Colonic mucosa (tissue), 4 donors: ENCODE measurements at places on chromosomes 2 and 18.

DNA sequence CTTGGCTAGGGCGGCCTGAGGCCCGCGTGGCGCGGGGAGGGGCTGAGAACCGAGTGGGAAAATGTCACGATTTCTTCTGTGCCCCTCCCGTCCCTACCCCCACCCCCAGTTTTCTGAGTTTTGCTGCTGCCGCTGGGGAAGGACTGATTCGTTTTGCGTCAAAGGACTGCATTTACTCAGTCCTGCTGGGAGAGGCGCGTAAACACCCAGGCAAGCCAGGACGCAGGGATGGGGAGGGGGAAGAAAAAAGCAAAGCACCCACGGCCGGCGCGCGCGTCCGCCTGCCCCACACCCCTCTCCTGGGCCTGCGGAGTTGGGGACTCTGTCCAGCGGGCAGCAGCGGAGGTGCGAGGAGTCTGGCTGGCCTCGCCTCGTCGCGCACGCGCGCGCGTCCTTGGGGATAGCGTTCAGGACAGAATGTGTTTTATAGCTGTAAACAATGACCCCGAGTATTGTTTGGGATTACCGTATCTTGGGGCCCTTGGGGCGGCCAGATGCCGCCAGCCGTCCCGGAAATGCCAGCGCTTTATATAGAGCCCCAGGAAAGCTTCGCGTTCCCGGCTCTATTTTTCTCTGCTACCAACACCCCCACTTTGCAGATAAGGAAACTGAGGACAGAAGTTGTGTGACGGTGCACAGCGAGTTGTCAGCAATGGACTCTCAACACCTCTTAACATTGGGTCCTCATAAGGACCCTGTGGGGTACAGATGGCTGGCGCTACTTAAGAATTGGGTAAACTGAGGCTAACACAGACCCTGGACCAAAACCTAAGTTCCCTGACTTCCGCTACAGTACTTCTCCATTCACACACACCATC lies 1.7 kb upstream of the FOSL2 start:
- no peaks in the 10 kb centered on the region for H3K36me3 ChIP-seq
- peak overlapping the region; percentile 100 for H3K27ac ChIP-seq
- peak; percentile 83 for DNase-seq
- H3K27me3 ChIP-seq, result no peaks in the 10 kb centered on the region
- H3K4me1 ChIP-seq, result no peaks in the 10 kb centered on the region
- peak overlapping the region; percentile 85 for H3K4me3 ChIP-seq

DNA sequence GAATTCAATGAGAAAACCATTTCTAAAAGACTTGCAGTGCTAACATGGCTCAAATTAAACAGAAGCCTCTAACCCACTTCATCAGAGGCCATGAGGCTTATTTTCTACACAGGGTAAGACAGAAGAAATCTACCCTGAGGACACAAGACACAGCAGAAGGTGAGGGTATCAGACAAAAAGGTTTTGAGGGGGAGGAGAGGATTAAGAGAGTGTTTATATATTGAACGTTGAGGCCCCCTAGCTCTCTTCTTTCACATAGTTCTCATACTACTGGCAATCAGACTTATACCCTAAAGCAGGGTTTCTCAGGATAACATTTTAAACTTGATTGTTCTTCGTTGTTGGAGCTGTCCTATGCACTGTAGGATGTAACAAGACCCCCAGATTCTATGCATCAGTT lies 21.4 kb downstream of the ORC4 start:
- DNase-seq, result no peak
- no peak overlapping the region for H3K27ac ChIP-seq
- no peaks in the 10 kb centered on the region for H3K36me3 ChIP-seq
- H3K27me3 ChIP-seq, result no peaks in the 10 kb centered on the region
- no peaks in the 10 kb centered on the region for H3K4me1 ChIP-seq

- no peak overlapping the region for H3K4me3 ChIP-seq
- no peak overlapping the region for H3K27ac ChIP-seq
- H3K27me3 ChIP-seq, result no peaks in the 10 kb centered on the region
- no peaks in the 10 kb centered on the region for H3K4me1 ChIP-seq
These were observed 39.7 kb downstream of the DHX57 start for GRCh38 chr2:38835990-38836389.

GRCh38 chr2:64750001-64750816 lies 96.5 kb upstream of the SERTAD2 start:
- no peaks in the 10 kb centered on the region for H3K36me3 ChIP-seq
- peaks cover 8% of the 10 kb centered on the region for H3K4me1 ChIP-seq
- peak; percentile 70 for DNase-seq
- peak overlapping the region; percentile 60 for H3K4me3 ChIP-seq
- peak overlapping the region; percentile 95 for H3K27ac ChIP-seq

DNA sequence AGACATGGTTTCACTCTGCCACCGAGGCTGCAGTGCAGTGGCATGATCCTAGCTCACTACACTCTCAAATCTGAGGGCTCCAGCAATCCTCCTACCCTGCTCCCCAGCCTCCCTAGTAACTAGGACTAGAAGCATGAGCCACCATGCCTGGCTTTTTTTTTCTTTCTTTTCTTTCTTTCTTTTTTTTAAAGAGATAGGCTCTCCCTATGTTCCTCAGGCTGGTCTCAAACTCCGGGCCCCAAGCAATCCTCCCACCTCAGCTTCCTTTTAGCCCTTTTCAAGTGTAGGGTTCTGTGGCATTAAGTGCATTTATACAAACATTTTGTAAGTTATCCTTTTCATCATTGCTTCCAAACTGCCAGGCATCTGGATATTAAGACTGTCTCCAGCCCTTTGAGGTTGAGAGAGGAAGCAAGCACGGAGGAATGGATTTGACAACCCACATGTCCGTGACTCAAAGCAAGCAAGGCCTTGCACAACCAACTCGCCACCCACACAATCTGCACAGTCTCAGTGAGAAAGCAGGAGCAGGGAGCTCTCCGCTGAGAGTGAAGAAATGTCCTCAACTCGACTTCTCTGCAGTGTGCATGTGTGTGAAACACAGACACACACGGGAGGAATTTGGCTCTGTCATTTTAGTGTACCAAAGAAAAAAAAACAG lies 65.6 kb downstream of the ATP8B1 start:
- no peak for DNase-seq
- no peaks in the 10 kb centered on the region for H3K27me3 ChIP-seq
- H3K4me3 ChIP-seq, result no peak overlapping the region
- H3K4me1 ChIP-seq, result peaks cover 11% of the 10 kb centered on the region

DNA sequence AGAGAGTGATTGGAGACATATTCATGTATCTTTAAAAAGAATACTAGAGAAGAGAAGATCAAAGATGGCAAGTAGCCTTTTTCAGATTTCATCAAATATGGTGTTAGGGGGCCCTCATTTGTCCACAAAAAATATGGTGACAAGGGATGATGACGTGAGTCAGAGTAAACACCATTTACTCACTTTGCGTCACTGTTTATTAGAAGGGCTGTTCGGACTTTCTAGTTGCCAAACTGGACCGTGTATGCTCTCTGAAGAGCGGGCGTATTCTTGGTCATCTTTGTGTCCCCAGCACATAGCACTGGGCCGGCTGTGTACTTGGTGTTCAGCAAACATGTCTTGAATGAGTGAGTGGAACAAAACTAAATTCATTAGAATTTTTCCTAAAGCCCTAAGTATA lies 37.5 kb downstream of the TTC39C start:
- no peak overlapping the region for H3K27ac ChIP-seq
- no peak overlapping the region for H3K4me3 ChIP-seq
- H3K4me1 ChIP-seq, result no peaks in the 10 kb centered on the region
- no peaks in the 10 kb centered on the region for H3K36me3 ChIP-seq

DNA sequence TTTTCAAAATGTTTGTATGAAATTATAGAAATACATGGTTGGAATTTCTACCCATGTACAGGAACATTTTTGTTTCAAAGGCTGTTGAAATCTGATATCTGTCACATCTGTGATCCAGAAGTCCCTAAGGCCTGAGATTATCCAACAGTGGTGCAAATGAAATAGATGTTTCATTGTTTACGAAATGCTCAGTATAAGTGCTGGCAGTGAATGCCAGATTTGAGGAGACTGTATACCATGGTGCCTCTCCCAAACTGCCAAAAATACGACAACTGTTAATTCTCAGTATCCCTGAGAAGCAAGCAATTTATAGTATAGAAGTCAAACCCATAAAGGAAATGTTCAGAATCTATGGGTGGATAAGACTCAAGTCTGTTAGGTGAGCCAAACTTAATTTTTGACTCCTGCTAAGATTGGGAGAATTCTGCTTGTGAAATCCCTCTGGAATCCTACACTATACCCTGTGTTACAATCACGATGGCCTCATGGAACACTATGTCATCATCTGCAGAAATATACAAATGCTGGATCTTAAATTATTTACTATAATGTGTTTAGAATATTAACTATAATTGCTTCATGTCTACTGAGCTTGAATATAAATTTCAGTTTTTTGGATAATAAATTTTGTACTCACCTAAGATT lies 71.2 kb upstream of the DOCK10 start:
- no peak for DNase-seq
- H3K36me3 ChIP-seq, result no peaks in the 10 kb centered on the region
- H3K4me1 ChIP-seq, result no peaks in the 10 kb centered on the region
- no peaks in the 10 kb centered on the region for H3K27me3 ChIP-seq
- no peak overlapping the region for H3K27ac ChIP-seq
- no peak overlapping the region for H3K4me3 ChIP-seq

- H3K27me3 ChIP-seq, result no peaks in the 10 kb centered on the region
- no peaks in the 10 kb centered on the region for H3K36me3 ChIP-seq
- no peaks in the 10 kb centered on the region for H3K4me1 ChIP-seq
- no peak overlapping the region for H3K4me3 ChIP-seq
These were observed 386.6 kb downstream of the NRXN1 start for GRCh38 chr2:50645346-50645745.

- H3K4me3 ChIP-seq, result no peak overlapping the region
- no peaks in the 10 kb centered on the region for H3K27me3 ChIP-seq
- H3K36me3 ChIP-seq, result no peaks in the 10 kb centered on the region
- no peak overlapping the region for H3K27ac ChIP-seq
These were observed 33.9 kb upstream of the POMC start for GRCh38 chr2:25202275-25202674.

DNA sequence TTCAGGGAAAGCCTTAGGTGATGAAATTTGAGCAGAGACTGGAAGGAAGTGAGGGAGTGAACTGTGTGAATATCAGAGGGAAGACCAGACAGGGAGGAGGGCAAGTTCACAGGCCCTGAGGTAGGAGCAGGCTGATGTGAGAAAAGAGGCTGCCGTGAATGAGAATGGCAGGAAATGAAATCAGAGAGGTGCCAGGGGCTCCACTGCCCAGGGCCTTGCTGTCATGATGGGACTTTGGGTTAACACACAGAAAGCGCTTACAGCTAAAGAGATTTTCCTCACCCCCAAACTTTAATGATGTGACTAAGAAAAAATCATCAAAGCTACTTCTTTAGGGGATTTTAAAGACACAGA lies 53.8 kb downstream of the MARCHF4 start:
- H3K27me3 ChIP-seq, result no peaks in the 10 kb centered on the region
- DNase-seq, result no peak
- H3K27ac ChIP-seq, result no peak overlapping the region
- H3K4me3 ChIP-seq, result no peak overlapping the region

- no peaks in the 10 kb centered on the region for H3K36me3 ChIP-seq
- H3K4me3 ChIP-seq, result no peak overlapping the region
- no peak overlapping the region for H3K27ac ChIP-seq
- H3K4me1 ChIP-seq, result no peaks in the 10 kb centered on the region
- H3K27me3 ChIP-seq, result no peaks in the 10 kb centered on the region
These were observed 231.7 kb downstream of the TRIB2 start for GRCh38 chr2:12948231-12948960.

DNA sequence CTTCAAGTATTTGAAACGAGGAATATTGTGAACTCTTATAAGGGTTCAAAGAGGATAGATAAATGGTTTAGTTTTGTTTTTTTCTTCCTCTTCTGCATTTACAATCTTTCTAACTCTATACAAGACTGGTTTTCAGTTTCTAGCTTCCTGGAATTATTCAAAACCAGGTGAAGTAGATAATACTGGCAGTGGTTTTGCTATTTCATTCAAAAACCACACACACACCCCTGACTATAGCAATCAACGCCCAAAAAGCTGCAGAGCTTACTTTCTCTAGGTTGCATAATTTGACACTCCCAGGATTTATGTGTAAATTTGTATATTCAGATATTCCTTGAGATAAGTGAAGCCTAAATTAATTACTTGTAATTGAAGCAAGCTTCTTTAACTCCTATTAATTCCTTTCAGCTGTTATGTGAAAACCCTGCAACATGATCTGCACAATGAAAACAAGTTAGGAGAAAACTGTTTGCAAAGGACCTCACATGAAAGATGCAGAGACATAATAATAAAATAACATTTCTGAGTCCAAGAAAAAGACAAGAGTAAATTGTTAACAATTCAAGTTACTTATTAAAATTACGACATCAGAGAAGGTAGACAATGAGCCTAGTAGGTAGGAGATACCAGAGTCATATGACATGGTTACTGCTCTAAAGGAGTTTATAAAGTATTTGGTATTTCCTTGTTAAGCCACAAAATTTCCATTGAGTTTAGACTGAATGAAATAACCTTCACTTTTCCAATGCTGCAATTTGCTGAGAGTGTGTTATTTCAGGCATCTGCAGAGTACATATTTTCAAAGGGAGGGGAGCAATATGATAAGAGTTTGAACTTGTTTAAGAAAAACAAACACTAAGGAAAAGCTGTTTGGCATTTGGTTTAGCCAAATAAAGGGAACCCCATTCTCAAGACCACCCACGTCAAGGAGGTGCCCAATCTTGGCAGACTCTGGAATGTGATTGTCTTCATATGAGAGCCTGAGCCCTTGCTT lies 1.6 kb upstream of the NFE2L2 start:
- H3K27me3 ChIP-seq, result no peaks in the 10 kb centered on the region
- DNase-seq, result peak; percentile 25
- H3K36me3 ChIP-seq, result no peaks in the 10 kb centered on the region
- H3K4me1 ChIP-seq, result no peaks in the 10 kb centered on the region
- peak overlapping the region; percentile 100 for H3K27ac ChIP-seq

GRCh38 chr2:163906410-163906809 lies 170.6 kb upstream of the FIGN start:
- no peak for DNase-seq
- H3K36me3 ChIP-seq, result no peaks in the 10 kb centered on the region
- H3K4me1 ChIP-seq, result no peaks in the 10 kb centered on the region

DNA sequence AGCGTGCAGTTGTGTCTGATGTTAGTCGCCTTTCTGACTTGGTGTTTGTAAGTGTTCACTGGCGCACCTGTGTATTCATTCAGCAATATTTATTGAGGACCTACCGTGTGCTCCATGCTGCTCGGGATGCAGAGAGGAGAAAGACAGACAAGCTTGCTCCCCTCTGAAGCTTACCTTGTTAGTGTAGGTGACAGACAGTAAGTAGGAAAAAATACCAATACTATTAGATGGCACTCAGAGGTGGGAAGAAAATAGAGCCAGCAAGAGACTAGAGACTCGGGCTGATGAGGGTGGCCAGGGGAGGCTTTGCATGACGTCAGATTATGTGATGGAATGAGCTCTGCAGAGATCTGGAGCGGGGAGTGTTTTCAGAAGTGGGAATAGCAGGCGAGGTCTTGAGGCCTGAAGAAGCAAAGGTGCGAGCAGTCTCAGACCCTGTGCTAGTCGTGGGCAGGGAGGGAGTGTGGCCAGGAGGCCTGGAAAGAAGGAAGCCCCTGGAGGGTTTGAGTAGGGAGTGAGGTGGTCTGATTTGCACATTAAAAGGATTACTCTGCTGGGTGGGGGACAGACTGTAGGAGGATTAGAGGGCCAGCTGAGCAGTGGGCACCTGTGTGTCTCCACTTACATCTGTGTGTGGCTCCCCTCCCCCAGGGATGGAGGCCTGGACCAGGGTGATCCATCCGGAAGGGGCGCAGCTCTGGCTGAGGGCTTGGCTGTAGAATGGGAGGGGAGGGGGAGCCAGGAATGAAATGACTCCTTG lies 11.8 kb downstream of the MTCL1 start:
- no peak overlapping the region for H3K4me3 ChIP-seq
- peak; percentile 14 for DNase-seq
- no peaks in the 10 kb centered on the region for H3K27me3 ChIP-seq
- no peaks in the 10 kb centered on the region for H3K4me1 ChIP-seq

GRCh38 chr2:161139098-161139987 lies 20.9 kb upstream of the TANK start:
- peaks cover 9% of the 10 kb centered on the region for H3K4me1 ChIP-seq
- DNase-seq, result no peak
- H3K27ac ChIP-seq, result no peak overlapping the region
